GM19239 (cell line): ENCODE measurements at places on chromosomes 7 and 10.

GRCh38 chr7:70406186-70406949, 725.6 kb upstream of the GALNT17 start:
- no peak for DNase-seq

GRCh38 chr7:33130184-33130583, 820 bp downstream of the BBS9 start:
- no peak for DNase-seq

DNA sequence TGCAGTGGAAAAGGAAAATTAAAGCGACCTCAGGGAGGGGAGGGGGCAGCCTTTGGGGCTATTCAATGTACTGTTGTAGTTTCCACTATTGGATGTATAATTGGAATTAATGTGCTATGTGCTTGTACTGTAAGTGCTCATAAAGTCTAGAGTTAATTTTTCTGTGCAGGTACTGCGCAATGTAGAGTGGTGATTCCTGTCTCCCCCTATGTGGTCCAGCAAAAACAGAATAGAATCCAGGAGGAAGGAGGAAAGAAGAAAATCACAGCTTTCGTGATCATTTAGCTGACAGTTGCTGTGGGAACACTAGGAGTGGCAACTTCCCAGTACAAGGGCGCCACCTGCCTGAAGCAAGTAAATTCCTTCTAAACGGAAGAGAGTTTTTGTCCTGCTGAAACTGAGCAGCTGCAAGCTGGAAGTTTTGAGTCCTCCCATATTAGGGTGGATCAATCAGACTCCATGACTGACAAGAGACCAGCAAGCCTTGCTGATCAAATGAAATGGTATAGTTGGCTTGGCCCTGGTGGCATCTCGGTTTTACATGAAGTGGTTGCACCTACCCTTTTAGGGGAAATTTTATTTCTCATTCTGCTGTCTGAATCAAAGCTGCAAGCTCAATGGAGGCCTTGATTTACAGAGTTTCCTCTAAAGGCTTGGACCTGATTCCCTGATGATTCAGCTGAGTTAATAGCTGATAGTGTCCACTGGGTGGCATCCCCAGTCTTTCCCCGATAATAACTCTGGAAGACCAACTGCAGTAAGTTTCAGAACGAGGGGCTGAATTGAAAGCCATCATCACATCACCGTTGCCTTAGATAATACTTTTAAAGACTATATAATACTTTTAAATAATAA, 299.8 kb downstream of the HGF start:
- no peak for DNase-seq

DNA sequence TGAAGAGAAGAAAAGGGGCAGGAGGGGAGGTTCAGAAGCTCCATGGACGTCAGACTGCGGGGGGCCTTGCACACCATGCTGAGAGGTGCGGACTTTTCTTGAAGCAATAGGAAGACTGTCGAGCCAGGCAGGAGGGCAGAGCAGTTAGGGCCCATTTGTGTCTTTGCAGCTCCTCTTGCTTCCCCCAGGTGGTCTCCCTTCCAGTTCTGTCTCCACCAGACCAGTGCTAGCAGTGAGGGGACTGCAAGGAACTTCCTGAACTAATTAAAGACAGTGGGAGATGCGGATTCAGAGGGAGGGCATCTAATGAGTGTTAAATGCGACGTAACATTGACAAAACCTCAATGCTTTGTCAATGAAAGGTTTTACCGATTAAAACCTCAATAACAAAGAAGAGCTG, 225.4 kb downstream of the USP6NL start:
- no peak for DNase-seq
